Neural progenitor cell (in vitro differentiated cells): ENCODE measurements at places on chromosomes 13 and 19.

DNA sequence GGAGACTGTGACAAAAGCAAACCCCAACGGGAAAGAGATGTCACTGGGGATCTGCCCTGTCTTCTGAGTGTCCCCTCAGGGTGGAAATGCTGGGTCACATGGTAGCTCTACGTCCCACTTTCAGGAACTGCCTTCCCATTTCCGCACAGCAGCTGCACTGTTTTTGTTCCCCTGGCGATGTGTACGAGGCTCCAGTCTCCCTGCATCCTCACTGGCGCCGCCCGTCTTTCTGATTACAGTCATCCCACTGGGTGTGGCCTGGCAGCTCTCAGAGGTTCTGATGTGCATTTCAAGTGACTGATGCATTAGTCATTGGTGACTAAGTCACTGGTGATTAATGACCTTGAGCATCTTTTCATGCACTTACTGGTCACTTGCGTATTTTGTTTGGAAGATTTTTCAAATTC lies 21.2 kb downstream of the PCID2 start:
- DNase-seq = no peak

DNA sequence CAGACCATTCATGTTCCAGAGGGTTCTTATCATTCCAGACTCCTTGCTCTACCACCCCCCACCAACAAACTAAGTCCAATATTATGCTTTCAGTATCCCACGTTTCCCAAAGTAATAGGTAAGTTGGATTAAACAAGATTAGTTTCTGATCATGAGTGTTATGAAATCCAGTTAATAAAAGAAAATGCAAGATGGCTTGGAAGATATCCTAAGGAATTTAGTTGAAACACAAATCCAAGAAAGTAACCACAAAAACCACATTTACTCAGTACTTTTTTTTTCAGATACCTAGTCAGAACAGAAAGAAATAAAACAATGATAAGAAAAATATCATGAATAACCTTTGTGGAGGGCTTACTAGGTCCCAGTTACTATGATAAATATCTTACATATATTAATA lies 119.4 kb upstream of the MIR17HG start:
- DNase-seq = no peak

DNA sequence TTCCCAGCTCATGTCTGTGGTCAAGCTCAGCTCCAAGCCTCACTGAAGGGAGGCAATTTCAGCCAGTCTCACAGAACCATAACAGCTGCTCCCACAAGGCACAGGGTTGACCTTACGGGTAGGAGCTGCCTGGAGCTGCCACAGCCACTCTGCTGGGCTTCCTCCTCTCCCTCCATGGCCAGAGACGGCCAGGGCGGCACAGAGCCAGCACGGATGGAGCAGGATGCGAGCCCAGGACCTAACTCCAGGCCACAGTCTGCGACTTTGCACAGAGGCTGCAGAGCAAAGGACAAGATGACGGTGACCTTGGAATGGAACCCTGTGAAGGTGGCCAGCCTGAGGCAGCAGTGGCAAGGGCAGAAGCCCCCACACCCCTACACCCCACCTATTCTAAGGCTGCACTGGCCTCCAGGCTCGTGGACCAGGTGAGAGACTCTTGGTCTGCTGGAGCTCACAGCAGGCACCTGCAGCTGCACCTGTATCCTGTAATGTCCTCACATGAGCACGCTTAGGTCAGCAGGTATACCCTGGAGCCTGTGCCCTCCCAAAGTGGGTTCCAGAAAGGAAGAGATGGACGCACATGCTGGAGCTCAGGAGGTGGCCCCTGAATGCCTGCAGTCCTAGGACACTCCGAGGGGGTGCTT lies 29.6 kb downstream of the ADPRHL1 start:
- DNase-seq = no peak

DNA sequence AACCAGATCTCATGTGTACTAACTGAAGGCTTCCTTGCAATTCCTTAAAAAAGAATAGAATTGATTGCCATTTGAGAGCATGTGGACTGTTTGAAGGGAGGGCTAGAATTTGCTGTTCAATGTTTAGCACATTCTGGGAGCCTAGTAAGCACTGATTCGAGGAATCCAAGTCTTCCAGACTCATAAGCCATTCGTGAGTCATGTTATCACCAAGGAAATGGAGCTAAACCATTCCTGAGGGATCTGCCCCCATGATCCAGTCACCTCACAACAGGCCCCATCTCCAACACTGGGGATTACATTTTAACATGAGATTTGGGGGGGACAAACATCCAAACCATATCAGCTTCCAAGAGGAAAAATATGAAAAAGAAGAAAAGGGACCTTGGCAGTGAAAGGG lies 276.4 kb downstream of the KCNRG start:
- no peak for DNase-seq

DNA sequence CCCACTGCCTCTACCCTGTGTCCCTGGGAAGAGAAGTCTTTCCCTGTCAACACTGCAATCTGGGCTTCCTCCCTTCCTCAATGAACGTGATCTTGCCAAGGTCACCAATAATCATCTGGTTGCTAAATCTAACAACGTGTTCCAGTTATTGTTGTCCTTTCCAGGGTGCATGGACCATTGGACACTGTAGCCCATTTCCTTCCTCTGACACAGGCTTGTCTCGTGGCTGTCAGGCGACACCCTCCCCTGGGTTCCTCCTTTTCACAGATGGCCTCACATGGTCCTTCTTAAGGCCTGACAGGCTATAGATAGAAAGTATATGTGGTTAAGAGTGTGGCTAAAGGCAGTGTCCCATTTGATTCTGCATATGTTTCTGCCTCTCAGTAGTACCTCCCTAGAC lies 67.7 kb upstream of the STARD13 start:
- DNase-seq = no peak

DNA sequence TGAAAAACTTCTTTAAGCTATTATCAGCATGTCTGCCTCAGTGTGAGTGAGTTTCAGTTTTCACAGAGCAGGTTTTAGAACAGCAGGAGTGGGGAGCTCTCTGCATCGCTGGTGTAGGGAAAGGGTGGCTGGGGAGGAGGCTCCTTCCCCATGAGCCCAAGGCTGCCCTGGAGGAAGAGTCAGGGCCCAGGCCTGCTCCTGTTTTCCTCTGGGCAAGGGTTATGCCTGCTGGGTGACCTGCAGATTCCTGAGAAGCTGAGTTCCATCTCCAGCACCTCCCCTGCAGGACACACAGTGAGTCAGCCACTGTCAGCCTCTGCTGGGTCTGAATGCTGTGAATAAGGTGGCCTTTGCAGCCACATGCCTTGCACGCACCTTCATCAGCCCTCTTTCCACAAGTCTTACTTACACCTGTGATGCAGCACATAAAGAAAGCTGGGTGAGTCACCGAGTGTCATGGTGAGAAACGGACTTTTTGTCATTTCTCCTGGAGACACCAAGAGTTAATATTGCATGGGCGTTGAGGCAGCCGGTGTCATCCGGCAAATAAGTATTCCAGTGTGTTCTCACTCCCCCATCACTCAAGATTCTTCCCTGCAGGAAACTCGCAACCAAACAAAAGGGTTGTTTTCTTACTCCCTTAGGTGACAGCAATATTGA lies 186.4 kb upstream of the KL start:
- DNase-seq = no peak

DNA sequence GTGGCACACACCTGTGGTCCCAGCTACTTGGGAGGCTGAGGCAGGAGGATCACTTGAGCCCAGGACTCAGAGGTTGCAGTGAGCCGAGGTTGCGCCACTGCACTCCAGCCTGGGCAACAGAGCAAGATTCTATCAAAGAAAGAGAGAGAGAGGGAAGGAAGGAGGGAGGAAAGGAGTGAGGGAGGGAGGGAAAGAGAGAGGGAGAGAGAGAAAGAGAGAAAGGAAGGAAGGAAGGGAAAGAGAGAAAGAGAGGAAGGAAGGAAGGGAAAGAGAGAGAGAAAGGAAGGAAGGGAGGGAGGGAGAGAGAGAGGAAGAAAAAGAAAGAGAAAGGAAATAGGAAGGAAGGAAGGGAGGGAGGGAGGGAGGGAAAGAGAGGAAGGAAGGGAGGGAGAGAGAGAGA lies 12.4 kb downstream of the NRTN start:
- no peak for DNase-seq

- no peak for DNase-seq
Observed at GRCh38 chr13:51212758-51213157, 9.4 kb upstream of the FAM124A start.

- DNase-seq = no peak
Observed at GRCh38 chr13:80400865-80401426, 60.0 kb upstream of the SPRY2 start.
